Suppressor macrophage treated with lipopolysaccharide for 1 hour (primary cell): ENCODE measurements at places on chromosomes 5 and 9.

DNA sequence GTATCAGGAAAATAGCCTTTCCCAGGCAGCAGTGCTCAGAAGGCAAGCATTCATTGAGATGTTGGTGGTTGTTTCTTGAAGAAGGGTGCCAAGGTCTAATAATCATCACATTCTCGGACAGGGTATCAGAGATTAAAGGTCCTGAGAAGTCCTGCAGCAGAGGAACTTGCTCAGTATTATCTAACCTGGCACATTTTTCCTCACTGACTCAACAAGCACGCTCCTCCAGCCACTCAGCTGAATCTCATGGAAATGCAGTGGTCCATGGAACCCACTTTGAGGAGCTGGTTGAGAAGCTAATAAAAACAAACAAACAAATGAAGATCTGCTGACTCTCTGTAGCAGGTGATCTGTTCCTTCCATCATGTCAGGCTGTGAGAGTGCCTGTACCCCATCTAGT lies 35.3 kb upstream of the ICE1 start:
- no peak for DNase-seq

DNA sequence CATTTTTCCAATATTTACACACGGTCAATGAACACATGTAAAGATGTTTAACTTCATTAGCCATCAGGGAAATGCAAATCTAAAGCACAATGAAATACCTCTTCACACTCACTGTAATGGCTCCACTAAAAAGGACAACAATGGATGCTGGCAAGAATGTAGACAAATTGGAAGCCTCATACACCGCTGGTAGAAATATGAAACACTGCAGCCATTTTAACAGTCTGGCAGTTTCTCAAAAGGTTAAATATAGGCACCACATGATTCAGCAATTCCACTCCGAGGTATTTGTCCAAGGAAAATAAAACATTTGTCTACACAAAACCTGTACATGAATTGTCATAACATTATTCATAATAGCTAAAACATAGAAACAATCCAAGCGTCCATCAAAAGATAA lies 20.0 kb downstream of the RNF145 start:
- DNase-seq = no peak

GRCh38 chr9:35929453-35929718 lies 20.1 kb downstream of the SPAAR start:
- DNase-seq = no peak

- no peak for DNase-seq
These were observed 136.4 kb downstream of the SEMA5A start for GRCh38 chr5:9409413-9409960.

GRCh38 chr5:142548739-142549275 lies 137.1 kb downstream of the FGF1 start:
- DNase-seq = peak; percentile 66

- DNase-seq = no peak
These were observed 3.1 kb downstream of the SRD5A1 start for GRCh38 chr5:6636293-6636692.

GRCh38 chr9:127196826-127197145 lies 67.8 kb upstream of the GARNL3 start:
- no peak for DNase-seq

GRCh38 chr5:21154526-21154925 lies 1166.5 kb upstream of the CDH18 start:
- no peak for DNase-seq

- DNase-seq = peak; percentile 54
These were observed 9.6 kb downstream of the SEC61B start for GRCh38 chr9:99231711-99232110.

- DNase-seq = no peak
These were observed 18.7 kb downstream of the NIPAL4 start for GRCh38 chr5:157478726-157479125.

DNA sequence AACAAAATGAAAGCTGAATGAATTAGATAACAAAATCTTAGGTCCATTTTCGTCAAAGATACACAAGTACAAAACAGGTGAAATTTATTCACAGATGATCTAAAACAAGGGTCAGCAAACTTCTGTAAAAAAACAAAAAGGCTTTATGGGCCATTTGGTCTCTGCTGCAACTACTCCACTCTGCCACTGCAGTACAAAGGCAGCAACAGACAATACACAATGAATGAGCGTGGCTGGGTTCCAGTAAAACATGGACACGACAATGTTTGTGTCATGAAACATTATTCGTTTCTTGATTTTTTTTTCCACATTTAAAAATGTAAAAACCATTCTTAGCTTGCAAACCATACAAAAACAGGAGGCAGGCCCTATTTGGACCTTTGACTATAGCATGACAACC lies 71.9 kb downstream of the ECPAS start:
- no peak for DNase-seq

DNA sequence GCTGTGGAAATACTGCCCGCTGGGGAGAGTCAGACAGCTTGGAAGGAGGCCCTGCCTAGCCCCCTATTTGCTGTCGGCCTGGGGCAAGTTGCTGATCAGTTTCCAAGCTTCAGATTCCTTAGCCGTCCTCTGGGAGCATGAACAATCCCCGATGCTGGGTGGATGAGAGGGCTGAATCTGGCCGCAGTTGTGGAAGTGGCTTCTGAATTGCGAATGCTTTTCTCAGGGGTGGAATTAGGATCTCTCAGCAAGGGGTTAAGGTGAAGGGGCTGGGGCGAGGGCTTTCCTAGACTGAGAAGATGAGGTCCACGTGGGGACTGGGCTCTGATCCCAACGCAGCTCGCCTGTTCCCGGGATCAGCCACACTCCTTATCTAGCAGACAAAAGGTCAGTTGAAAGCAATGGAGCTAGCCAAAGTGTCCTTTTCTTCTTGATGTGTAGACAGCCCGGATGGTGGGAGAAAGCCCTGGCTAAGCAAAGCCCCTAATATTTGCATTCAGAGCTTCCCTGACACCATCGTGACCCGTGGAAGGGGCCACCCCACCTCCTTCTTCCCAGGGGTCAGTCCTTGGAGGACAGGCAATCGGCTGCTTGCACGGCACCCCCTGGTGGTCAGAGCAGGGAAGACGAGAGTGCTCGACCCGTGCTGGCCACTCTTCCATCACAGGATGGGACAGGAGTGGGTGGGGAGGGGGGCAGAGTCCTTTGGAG lies 54.9 kb downstream of the COL15A1 start:
- peak; percentile 80 for DNase-seq

DNA sequence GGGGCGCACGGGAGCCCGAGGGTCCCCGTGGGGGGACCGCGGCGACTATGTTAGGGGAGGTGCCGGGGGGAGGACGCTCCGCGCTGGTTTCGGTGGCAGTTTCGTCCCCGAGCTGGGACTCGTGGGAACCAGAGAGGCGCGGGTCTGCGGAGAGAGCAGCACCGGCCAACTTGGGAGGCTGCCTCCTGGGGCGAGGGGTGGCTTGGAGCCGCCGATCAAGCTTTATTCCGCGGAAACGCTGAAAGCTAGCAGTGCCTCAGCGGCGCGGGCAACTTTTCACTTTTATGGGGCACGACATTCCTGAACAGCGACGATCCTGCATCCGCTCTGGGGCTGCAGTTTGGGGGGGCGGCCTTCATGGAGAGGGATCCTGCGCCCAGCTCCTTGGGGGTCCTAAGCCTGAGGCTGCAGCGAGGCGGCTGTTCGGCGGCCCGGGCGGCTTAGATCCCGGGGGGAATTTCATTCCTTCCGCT lies 369 bp downstream of the OCLN start:
- peak; percentile 42 for DNase-seq

DNA sequence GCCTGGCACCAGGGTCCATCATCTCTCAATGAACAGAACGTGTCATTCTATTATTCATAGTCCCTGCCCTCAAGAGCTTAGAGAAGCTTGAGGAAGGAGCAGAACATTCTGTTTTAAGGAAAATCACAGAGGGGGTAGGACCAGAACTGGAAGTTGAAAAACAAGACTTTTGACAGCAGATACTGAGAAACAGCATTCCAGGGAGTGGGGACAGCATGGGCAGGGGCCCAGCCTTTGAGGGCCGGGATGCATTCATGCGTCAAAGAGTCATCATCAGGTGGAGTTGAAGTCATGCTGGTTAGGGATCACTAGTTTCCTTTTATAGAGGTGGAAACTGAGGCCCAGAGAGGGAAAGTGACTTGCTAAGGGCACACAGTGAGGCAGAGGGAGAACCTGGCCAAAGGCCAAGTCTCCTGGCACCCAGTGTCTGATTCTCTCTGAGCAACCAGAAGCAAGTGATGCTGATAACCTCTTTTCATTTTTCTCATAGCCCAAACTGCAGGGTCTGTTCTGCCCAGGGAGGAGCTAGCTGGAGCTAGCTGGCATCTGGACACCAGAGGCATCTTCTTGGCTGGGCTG lies 41.5 kb upstream of the STXBP1 start:
- DNase-seq = peak; percentile 48

DNA sequence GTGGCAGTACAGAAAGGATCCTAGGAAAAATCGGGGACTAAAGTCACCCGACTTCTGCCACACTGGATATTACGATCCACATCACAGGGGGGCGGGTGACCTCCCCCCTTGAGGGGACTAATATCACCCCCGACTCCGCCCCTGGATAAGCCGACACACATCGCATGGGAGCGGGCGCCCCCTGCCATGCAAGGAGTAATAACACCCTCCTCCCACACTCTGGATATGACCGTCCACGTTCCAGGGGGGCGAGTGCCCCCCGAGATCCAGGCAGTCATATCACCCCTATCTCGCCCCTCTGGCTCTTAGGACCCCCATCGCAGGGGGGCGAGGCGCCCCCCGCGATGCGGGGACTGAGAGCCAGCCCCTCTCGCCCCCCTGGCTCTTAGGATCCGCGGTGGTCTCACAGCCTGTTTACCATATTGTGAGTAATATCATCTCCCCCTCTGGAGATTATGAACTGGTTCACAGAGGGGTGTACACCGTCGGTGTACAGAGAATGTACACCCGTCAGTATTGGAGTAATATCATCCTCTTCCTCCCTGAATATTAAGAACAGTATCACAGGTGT lies 423.0 kb downstream of the DIRAS2 start:
- peak; percentile 40 for DNase-seq

- DNase-seq = no peak
These were observed 1.6 kb downstream of the BICD2 start for GRCh38 chr9:92762781-92763708.

GRCh38 chr5:180704362-180704761 lies 35.5 kb downstream of the OR2Y1 start:
- no peak for DNase-seq

- no peak for DNase-seq
These were observed 42.3 kb upstream of the MAP1B start for GRCh38 chr5:72064801-72065570.

GRCh38 chr5:38297830-38298608 lies 39.7 kb downstream of the EGFLAM start:
- no peak for DNase-seq

DNA sequence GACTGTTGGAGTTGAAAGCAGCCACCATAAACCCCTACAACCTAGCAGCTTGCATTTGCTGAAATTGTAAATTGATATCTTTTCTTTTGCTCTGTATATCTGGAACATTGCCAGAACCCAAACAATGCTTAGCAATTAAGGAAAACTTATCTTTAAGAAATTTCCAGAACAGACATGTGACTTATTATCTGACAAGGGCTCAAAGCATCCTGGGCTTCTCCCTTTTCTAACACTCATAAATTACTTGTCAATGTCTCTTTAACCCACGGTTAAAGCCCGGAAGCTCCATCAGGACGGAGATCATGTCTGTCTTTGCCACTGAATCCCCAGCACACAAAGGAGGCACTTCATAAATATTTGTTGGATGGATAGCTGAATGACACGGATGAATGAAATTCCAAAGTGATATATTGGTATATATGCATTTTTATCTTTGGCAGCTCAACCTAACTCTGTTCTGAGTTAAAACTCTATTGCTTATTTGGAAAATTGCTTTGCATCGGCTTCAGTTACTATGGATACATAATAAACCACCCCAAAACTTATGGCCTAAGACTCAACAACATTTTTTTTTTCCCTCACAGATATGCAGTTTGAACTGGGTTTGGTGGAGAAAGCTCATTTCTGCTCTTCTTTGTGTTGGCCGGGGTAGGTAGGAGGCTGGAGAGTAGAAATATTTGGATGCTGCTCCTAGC lies 103.1 kb upstream of the CLINT1 start:
- DNase-seq = no peak

DNA sequence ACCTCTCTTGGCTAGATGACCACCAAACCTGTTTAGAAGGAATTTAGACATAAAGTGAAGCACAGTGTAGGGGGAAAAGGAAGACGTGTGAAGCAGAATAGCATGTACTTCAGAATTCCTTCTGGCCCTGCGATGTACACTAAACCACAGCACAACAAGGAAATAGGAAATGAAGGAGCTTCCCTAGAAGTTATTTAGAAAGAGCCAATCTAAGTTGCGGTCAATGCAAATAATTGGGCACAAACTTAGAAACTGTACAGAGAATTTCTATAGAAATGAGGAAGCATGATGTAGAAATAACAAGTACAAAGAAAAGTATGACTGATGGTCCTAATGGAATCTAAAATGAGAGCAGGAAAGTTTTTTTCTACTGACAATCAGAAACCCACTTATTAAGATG lies 41.5 kb downstream of the ANKRD55 start:
- DNase-seq = peak; percentile 77

- DNase-seq = no peak
These were observed 62.3 kb upstream of the ZFR start for GRCh38 chr5:32506799-32507198.

GRCh38 chr5:66595756-66596635 lies at the start of gene MAST4:
TSS of gene MAST4 (plus strand) at chr5:66596393. CDS start at chr5:66596656, 263 bp downstream.
- peak; percentile 81 for DNase-seq

DNA sequence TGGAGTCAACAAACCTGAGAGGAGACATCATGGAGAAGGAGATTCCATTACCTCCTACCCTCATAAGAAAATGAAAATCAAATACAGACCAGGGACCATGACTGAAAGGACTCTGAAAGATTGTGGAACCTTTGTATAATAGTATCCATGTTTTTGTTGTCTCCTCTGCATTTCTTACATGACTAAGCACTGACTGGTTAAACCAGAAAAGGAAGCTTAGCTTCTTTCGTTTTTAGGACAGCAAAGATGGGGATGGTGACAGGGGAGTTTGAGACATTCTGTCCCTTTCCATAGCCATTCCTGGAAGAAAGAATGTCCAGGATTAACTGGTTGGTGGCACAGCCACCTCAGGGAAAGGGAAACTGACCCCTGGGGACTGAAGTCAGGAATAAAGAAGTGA lies 22.2 kb downstream of the ITGA1 start:
- DNase-seq = peak; percentile 55

DNA sequence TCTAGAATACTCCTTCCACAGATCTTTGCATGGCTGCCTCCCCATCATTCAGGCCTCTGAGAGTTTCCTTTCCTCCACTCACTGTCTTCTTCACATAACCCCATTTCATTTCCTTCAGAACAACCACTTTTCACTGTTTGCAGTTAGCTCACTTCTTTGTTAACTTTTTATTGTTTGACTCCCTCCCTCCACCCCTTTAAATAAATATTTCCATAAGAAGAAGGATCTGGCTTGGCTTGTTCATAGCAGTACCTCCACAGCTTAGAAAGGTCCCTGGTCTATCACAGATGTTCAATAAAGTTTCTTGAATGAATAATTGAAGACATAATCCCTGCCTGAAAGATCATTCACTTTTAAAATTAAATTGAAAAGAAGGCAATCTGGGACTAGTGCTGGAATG lies 661.6 kb downstream of the ACTL7B start:
- no peak for DNase-seq
